ENCODE measurements at places on chromosomes 6 and 20.

DNA sequence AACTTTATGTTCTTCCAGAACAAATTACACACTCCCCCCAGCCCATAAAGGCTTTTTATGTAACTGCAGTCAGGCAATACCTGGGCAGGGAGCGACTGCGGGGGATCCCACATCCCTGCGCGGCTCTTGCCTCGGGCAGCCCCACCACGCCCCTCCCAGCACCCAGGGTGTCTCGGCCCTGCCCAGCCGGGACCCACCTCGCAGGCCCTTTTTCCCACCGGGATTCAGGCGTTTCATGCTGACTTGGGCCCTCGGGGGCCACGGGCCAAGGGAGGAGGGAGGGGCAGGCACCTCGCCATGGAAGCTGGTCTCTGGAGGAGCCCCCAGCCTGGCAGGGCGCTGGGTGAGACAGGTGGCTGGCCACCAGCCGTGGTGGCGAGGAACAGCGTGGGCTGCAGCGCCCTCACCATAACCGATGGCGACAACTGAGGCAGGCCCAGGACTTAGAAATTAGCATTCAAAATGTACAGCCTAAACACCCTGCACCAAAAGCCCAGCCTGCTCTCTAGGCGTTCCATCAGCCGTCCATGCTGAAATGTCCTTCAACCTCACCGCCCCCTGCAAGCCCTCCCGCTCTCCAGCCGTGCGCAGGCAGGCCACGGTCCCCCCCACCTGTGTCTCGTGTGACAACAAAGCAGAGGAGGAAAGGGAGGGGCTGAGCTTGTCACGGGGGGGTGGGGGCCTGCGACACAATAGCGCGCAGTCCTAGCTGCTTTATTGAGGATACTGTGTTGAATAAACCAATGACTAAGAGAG is 15.1 kb upstream of the FOXC1 start:
- DNase-seq: no peak

GRCh38 chr6:137020776-137021175 is 24.0 kb downstream of the IL20RA start:
- DNase-seq: no peak

DNA sequence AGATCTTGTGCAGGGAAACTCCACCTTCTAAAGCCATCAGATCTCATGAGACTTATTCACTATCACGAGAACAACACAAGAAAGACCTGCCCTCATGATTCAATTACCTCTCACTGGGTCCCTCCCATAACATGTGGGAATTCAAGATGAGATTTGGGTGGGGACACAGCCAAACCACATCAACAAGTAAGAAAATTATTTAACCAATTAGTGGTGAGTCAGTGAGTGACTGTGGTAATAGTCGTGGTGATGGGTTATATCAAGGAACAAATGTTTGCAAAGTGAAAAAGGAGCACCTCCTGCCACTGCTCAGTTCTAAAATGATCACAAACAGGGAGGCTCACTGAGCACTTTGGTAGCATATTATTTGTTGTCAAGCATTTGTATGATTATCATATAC is 20.6 kb downstream of the EPM2A start:
- no peak for DNase-seq

DNA sequence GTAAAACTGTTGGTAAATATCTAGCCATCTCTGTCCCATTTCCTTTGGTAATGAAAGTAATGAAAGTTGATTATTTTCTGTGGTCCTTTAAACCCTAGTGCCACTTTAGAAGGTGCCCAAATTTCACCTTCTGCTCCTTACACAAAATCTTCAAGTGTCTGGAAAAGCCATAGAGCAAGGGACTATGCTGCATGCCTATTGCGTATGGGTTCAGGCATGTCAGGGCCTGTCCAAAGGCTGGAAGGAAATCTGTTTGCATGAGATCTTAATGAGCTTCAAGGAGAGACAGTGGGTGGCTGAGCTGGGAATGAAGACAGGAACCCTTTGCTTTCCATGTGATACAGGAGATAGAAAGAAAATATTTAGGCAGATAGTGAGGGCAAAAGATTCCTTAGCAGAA is 66.6 kb upstream of the CCN6 start:
- DNase-seq: no peak

GRCh38 chr6:156925026-156925425 is 147.8 kb downstream of the ARID1B start:
- DNase-seq: no peak

GRCh38 chr6:44115866-44116265 is 11.4 kb downstream of the MRPL14 start:
- DNase-seq: no peak

GRCh38 chr20:23320317-23320716 is 30.3 kb upstream of the NXT1 start:
- DNase-seq: no peak

GRCh38 chr20:47351643-47352331 is 4.7 kb downstream of the ZMYND8 start:
- DNase-seq: no peak

GRCh38 chr20:50371878-50372769 is 138.1 kb upstream of the PTPN1 start:
- no peak for DNase-seq

DNA sequence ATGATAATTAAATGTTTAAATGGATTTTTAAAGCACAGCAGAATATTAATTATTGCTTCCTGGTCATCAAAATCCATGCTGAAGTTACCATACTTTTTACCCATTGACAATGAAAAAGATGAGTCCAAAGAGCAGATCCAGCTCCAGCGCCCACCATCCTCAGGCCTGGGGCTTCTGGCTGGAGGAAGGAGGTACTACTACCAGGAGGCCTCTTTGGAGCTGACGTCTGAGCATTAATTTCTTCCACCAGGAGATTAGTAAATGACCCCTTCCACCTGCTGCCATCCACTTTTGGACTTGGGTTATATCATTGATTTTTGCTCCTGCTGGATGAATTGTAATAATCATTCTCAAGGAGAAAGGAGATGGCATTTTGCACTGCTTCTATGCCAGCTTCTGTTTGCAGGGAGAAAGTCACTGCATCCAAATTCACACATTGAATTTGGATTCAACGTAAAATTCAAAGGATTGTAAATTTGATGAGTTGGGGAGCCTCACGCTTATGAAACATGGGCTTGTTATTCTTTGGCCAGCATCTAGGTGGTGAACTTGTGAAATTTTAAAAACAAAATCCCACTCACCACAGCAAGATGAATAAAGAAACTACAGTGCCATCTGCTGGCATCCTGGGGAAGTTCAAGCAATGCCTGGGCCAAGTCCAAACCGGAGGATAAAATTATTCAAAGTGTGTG is 121.8 kb downstream of the SASH1 start:
- peak; percentile 59 for DNase-seq

GRCh38 chr6:167866642-167867041 is 39.9 kb downstream of the AFDN start:
- no peak for DNase-seq

- DNase-seq: no peak
These were observed 8.5 kb upstream of the TUBB2A start for GRCh38 chr6:3165631-3166534.

DNA sequence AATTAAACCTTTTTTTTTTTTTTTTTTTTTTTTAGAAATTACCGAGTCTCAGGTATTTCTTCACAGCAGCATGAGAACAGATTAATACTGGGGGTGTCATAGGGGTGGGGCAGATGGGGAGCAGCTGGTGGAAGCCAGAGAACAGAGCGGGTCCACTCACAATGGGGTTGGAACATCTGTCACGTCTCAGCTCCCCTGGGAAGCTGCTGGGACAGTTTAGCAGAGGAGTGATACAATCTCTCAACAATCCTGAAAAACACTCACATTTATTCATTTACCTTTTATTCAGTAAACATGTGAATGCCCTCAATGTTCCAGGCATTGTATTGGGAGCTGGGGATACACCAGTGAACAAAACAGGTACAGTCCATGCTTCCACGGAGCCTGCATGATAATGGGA is 162.2 kb downstream of the SMOC2 start:
- no peak for DNase-seq

DNA sequence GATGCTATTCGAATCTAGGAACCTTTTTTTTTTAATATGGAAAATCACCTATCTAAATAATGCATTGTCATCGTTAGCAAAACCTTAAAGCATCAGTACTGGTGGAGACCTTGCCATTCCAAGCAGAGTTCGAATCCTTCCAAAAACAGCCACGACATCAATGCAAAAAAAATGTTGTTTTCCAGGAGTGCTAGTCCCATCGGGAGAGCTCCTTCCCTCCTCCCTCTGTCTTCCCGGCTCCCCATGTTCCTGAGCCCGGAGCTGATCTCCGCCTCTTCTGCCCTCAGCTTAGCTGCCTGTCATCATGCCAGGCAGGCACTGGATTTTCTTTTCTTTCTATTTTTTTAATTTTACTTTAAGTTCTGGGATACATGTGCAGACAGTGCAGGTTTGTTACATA is 153.6 kb upstream of the QKI start:
- DNase-seq: no peak

DNA sequence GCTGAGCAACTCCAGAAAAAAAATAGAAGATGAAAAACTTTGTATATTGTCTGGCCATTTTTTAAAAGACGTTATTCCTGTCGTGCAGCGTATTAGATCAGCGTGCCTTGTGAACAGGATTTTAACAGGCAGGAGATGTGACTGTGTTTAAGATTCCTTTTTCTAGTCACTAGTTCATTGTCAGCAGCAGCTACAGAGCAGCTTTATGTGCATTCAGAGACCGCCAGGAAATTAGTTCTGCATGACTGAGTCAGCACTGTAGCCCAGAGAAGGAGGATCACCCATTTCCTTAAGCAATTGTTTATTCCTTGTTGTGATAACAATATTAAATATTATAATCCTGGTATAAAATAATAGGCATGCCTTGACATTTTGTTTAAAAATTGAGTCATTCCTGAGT is 75.4 kb upstream of the ADGRB3 start:
- no peak for DNase-seq

DNA sequence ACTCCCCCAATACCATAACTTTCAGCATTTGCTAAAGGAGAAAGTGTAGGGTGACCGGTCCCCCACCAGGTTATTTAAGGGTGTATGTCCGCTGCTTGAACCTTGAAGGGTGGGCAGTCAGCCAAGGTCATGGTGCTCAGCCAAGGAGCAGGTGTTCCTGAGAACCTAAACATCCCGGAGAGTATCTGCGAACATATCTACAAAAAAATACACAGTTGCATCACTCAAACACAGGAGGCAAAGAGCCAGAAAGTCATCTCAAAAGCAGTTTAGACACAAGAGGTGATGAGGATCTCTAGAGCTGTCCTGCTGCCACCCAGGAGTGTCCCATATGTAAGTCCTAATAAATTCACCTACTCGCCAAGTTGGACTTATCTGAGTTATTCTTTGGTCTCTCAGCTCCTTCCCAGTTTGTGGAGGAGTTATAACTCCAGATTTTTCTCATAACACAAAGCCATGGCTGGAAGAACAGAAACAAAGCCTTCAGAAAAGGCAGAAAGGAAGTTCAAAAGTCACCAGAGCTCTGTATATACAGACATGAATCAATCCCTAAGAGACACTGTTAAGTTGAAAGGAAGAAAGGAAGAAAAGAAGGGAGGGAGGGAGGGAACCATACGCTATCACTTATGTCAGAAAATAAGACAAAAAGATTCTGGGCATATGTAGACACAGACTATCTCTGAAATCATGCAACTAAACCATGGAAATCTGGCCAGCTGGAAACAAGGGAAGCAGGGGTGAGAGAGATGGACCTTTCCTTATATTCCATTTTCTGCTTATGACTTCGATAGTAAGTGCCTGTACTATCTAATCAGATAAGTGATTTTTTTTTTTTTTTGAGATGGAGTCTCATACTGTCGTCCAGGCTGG is 11.3 kb downstream of the MBOAT1 start:
- DNase-seq: no peak

DNA sequence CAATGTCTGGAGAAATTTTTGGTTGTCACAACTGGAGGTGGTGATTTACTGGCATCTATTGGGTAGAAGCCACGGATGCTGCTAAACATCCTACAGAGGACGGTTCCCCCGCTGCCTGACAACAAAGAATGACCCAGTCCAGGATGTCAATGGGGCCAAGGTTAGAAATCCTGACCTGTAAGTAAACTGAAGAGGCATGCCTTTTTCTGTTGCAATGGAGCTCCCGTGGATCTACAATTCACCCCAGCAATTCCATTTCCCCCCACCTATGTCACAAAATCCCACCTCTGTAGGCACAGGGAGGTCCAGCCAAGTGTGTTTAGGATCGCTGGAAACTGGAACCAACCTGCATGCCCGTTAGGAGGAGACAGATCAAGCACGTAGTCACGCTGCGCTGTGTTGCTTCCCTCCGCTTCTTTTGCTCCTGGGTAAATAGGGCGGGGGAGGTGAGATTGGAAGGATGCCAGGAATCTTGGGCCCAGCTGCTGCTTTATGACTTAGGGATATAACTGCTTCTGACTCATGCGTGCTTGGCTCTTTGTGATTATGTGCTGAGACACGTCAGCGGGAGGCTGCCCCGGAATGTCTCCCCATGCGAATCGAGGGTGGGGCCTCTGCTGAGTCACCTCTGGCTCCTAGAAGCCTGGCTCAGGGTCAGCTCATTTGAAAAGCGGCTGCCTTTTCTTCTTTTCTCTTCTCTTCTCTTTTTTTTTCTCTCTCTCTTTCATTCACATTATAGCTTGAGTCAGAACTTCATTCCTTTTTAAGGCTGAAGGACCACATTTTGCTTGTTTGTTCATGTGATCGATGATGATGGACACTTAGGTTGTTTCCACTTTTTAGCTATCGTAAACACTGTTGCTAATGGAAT is 12.4 kb upstream of the PEDS1 start:
- peak; percentile 99 for DNase-seq

- DNase-seq: no peak
These were observed 1090.3 kb downstream of the HACE1 start for GRCh38 chr6:103769431-103769830.

- DNase-seq: no peak
These were observed 571.7 kb upstream of the SLC35B3 start for GRCh38 chr6:9007027-9007426.

GRCh38 chr6:121548131-121548530 is 112.7 kb downstream of the GJA1 start:
- peak; percentile 44 for DNase-seq

- no peak for DNase-seq
These were observed 214.5 kb upstream of the ZNF184 start for GRCh38 chr6:27687154-27688013.

DNA sequence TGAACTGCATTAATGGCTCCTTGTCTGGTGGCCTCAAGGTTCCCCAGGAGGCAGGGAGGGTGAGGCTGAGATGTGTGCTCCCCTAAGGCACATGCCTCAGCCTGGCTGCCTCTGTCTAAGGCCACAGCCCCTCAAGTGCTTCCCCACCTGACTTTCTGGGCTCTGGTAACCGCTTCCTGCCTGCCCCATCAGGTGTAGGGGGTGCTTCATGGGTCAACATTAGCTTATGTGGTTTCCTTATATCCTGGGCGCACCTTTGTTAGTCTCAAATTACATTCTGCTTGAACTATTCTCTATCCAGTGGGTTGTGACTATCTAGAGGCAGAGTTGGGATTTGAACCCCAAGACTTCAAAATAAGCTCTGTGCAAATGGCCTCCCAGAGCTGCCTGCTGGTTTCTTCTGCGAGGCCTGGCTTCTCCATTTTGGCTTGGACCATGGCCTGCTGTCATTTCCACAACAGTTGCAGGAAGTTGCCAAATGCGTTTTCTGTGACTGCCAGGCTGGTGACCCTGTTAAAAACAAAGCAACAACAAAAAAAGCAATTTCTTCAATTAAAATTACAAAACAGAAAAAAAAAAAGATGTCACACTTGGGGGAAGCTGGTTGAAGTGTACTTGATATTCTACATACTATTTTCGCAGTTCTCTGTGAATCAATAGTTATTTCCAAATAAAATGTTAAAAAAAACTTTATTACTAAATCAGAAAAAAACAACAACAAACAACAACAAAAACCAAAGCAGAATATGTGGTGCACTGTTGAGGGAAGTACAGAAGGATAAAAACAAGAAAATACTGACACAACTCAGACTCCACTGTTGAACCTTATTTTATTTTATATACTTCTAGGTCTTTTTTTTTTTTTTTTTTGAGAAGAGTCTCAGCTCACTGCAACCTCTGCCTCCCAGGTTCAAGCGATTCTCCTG is 20.0 kb upstream of the ZNFX1 start:
- no peak for DNase-seq

Data from AG09309 (cell line).